Stimulated activated CD4-positive, alpha-beta T cell treated with anti-CD3 and anti-CD28 coated beads, Interleukin-1b, Interleukin-23, amount 100 ng/mL, for 4 hours (primary cell): ENCODE measurements at places on chromosomes 7 and 10.
A peak's percentile ranks its signal among the peaks of the same experiment; 100 is the strongest.

DNA sequence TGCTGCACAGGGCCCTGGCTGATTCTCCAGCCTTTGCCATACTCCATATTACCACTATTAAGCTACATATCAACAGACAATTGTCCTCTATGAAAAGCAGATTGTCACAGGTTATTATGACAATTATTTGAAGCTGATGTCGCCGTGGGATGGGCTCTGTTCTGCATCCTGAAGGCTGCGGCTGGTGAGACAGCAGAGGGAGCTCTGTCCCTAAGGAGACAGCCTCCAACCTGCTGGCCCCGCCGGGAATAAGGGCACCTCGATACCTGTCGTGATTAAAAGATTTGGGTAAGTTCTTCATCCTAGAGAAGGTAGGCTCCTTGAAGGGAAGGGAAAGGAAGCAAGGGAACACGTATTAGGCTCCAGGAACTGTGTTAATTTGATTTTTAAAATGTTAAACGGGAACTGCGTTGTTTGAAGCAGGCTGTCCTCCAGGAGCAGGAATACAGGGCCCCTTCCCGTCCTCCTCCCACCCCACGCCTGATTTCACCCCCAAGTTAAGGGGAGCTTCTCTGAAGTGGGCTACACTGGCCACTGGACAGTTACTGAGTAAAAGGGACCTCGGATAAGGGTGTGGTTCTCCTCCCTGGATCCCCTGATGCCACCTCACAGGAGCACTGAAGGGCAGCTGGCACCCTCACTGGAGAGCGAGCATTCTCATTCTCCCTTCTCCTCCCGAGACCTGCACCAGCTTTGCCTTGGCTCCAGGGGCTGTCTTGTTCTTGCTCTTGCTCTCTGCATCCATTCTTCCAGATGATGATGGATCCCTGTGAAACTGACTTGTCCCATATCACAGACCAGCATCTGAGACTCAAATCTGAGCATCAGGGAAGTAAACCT lies 11.8 kb upstream of the TIAL1 start:
- peak; percentile 22 for DNase-seq

DNA sequence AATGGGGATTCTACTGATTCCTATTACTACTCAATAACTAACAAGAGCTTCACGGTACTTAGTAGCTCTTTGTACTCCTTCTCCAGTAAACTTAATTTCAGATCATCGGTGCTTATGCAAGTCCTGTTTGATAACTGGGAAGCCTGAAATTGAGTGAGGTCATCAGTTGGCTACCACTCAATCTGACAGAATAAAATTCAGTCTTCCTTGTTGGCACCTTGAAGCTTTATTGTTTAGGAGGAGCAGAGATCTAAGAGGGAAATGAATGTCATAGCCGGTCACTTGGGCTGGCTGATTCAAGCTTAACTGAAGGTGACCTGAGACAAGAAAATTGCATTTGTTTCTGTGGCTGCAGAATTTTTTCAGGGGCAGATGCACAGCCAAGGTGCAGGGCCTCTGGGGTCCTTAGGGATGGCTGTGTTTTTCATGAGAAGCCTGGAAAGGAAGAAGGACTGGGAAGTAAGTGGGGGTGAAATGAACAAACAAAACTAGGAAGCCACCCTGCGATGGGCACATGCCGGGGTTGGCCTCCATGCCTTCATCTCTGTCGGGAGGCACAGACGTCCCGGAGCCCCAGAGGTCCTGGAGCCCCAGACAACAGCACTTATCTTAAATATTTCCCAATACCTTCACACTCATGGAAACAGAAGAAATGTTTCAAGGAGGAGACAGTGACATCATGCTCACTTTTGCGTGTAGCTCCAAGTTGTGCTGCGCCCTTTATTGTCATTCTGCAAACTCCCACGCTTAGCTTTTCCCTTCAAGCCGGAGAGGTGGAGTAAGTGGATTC lies 85.0 kb upstream of the KIF5B start:
- DNase-seq = no peak

DNA sequence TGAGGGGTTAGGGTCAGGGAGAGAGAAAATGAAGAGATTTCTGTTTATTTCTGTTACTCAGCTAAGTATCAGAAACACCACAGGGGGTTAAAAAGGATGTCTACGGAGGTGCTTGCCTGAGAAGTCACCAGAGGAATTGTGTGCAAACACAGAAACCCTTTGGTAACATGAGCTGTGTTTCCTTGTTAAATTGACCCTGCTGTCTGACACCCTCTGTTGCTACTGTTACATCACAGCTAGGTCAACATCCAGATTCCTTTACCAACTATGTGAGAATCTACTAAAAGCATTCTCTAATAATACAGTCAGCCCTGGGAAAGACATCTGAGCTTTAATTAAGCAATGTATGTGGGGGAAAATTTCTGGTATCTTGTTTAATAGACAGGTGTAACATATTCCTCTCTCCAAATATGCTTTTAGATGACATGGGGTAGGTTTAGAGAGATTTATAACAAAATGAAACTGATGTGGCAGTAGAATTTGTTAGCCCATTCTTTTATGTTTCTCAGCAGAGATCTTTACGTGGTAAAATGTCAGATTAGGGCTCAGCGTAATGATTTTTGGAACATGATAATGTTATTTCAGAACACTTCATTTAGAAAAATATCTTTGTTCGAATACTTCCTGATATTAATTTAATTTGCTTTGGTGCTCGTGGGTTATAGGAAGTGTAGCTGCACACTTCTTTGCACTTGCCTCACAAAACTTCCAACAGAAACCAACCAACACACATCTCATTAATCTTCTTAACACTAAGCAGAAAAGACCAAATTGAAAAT lies 168.0 kb upstream of the AHR start:
- no peak for DNase-seq

- DNase-seq = no peak
Observed at GRCh38 chr7:84701524-84702306, 485.1 kb downstream of the SEMA3D start.

GRCh38 chr10:35371731-35372130 lies 35.4 kb downstream of the CCNY start:
- no peak for DNase-seq

- DNase-seq = no peak
Observed at GRCh38 chr7:45162943-45163691, 5.5 kb downstream of the RAMP3 start.

GRCh38 chr10:116985611-116986010 lies 19.4 kb downstream of the SHTN1 start:
- no peak for DNase-seq

GRCh38 chr7:24503506-24503905 lies 69.7 kb upstream of the PALS2 start:
- no peak for DNase-seq

DNA sequence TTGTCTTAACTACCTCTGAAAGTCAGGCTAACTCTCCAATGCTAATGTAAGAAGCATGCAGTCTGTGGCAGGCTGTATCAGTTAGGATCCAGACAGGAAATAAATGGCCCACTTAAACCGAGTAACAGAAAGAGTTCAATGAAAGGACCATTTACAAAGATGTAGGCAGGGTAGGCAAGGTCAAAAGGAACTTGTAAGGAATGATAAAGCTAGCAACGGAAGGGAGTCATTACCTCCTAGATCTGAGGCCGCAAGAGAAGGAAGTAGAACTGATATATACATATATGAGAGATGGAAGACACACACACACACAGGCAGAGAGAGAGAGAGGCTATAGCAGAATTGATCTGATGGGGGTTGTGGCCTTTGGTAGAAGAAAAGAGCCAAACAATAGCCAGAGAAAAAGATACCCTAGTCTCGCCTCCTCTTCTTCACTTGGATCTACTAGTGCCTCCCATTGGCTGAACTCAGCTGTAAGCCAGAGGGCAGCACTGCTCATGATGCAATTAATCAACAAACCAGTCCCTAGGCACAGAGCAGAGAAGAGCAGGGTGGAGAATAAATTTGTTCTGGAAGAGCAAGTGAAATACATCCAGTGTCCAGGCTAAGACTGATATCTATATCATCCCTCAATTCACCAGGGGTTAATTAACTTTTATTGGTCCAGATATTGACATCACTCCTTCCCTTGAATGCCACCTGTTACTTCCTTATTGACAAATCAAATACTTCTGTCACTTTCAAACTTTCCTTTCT lies 91.2 kb downstream of the LSMEM1 start:
- DNase-seq = no peak

GRCh38 chr7:13538669-13539068 lies 450.8 kb downstream of the ETV1 start:
- no peak for DNase-seq

DNA sequence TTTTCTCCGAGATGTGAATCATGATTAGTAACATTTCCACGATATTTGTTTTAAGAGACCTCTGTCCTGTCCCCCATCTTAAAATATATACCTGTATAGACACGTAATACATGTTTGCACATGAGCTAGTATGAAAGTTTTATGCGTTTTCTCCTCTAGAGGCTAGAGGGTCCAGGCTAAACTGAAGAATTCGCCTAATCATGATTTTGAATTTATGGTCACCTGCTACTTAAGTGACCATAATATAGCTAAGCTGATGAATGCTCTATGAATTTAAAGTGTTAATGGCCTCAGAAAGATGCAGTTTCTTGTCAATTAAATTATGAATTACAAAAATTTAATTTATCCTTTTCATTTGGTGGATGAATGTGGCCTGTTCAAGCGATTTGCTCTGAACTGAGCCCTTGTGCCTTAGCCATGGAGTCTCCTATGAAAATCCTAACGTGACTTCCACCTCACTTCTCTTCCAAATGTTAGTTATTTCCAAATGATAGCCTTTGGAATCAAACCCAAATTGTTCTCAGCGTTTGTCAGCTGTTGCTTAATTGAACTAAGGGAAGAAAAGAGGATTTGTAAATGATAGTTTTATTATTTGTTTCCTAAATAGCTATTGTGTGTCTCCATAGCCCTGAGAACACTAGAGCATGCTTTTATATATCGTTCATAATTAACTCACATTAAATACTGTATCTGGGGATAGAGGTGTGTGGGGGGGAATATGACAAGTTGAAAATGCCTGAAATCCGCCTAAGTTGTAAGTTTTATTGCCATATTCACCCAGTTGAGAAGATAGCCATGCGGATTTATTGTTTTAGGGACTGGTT lies 2.3 kb downstream of the CELF2 start:
- no peak for DNase-seq

GRCh38 chr7:81715984-81716588 lies 53.8 kb downstream of the HGF start:
- DNase-seq = no peak

GRCh38 chr7:79317728-79318127 lies 135.7 kb downstream of the MAGI2 start:
- DNase-seq = no peak

GRCh38 chr7:24863626-24864025 lies 106.4 kb upstream of the GSDME start:
- DNase-seq = no peak

GRCh38 chr10:62972103-62972502 lies 155.9 kb upstream of the EGR2 start:
- DNase-seq = no peak

DNA sequence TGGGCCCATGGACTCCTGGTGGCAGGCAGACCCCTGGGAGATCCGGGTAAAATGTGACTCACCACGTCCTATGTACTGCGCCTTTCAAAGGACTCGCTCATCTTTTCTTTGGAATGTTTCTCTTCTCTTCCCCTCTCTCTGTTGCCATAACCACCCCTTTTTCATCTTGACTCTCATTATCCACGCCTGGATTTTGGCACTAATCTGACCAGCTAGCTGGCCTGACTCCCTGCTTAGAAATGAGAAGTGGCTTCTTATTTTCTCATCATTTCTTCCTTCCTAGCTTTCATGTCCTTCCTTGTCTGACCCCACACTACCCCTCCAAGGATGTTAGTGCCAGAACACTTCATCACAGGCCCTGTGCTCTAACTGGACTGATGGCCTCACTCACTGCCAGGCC lies 98.0 kb upstream of the FAM171A1 start:
- no peak for DNase-seq

- DNase-seq = no peak
Observed at GRCh38 chr10:60534761-60535389, 145.2 kb upstream of the ANK3 start.

DNA sequence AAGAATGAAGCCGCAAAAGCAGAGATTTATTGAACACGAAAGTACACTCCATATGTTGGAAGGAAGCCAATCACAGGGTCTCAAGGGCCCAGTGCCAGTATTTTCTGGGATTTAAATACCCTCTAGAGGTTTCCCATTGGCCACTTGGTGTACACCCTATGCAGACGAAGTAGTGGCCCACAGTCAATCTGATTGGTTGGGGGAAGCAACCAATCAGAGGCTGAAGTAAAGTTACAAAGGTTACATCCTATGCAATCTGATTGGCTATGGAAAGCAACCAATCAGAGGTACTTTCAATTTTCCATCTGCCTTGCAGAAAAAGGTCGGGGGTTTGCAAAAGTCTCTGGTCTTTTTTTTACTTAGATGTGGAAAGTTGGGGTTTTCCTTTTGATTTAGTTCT lies 481.3 kb upstream of the NRP1 start:
- no peak for DNase-seq

DNA sequence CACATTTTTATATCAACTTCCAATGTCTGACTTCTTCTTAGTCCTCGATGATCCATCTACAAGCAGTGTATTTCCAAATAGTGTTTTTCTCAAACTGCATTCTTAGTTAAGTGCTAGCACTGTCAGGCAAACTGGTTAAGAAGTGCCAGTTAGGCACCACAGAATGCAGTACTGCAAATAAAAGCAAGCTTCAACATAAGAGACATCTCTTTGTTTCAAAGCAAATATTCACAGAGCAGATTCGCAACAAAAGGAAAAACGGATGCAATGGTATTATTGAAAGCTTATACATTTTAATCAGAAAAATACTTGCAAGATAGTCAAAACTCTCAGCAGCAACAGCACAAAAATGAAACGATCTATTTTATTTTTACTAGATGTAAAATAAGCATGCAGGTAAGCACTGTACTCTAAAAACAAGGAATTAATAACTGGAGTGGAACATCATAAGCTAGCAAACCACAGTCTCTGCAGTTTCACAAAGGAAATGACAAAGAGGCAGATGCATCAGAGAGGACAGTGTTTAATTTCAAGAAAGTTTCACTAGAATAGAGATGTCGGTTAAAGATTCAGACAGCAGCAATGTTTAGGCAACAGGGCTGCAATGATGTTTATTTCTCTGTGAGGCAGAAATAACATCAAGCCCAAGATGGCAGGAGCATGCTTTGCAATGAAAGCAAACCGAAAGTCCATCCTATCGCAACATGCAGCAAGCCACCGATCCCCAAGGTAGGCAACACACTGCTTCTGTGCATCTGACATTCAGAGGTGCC lies 82.0 kb downstream of the FGFR2 start:
- DNase-seq = no peak

- DNase-seq = no peak
Observed at GRCh38 chr7:2869981-2870380, 25.9 kb upstream of the GNA12 start.

- DNase-seq = no peak
Observed at GRCh38 chr10:62870866-62871265, 54.7 kb upstream of the EGR2 start.

GRCh38 chr7:3937605-3938004 lies 636.6 kb downstream of the SDK1 start:
- DNase-seq = no peak

DNA sequence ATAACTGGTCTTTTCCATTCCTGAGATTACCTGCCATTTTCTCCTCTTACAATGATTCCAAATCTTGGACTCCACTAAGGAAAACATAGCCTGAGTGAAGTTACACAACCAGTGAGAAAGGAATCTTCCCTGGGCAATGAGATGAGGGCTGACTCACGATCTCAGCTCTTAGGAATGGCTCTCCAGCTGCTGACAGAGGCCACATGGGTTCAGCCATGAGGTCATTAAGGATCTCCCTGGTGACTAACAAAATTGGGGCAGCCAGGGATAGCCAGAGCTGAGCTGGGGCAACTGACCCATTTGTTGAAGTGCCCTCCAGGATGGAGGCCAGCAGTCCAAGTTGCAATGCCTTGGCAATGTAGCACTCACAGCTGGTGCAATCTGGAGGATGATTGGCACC lies 78.7 kb upstream of the MKLN1 start:
- DNase-seq = no peak
